ENCODE measurements at places on chromosomes 2 and 18. TPM values are rescaled to one million over a fixed set of nuclear protein-coding genes. Genes with fewer than 3 reads are reported as not detected.
A peak's percentile ranks its signal among the peaks of the same experiment; 100 is the strongest.

DNA sequence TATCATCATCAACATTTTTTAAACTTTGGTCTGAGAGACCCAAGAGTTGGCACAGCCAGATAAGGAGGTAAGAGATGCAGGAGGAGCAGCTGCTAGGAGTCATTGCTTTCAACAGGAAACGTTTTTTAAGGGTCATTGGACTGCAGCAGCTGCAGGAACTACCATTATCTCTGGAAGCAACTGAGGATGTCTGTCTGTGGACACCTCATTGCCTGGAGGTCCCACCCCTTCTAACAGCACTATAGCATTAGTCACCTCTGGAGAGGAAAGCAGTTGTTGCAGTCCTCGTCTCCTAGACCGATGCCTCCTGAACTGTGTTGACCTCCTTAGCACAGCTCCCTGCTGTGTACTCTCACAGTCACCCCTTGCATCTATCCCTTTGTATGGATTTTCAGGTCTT lies 21.5 kb upstream of the FSHR start:
- H3K27ac ChIP-seq: no peak overlapping the region
- no peaks in the 10 kb centered on the region for H3K36me3 ChIP-seq
- no peak overlapping the region for H3K4me3 ChIP-seq
- no peaks in the 10 kb centered on the region for H3K4me1 ChIP-seq
- H3K27me3 ChIP-seq: no peaks in the 10 kb centered on the region

DNA sequence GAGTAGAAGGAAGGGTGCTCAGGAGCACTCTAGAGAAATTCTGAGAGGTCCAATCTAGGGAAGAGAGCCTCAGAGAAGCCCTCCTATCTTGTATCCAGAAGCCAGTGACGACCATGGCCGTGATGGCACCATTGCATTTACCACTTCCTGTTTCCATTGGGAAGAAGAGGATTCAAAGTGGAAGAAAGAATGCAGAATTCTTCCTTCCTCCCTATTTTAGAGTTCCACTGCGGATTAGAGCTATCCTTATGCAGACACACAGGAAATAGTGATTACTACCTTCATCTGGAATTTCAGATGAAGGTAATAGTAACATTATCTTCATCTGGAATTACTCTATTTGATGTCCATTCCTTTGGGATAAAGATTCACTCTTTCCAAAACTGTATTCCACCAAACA lies 45.6 kb upstream of the PCBP1 start:
- H3K4me1 ChIP-seq: peaks cover 9% of the 10 kb centered on the region
- H3K27me3 ChIP-seq: no peaks in the 10 kb centered on the region
- no peak overlapping the region for H3K27ac ChIP-seq
- peaks cover 8% of the 10 kb centered on the region for H3K36me3 ChIP-seq
- no peak overlapping the region for H3K4me3 ChIP-seq

DNA sequence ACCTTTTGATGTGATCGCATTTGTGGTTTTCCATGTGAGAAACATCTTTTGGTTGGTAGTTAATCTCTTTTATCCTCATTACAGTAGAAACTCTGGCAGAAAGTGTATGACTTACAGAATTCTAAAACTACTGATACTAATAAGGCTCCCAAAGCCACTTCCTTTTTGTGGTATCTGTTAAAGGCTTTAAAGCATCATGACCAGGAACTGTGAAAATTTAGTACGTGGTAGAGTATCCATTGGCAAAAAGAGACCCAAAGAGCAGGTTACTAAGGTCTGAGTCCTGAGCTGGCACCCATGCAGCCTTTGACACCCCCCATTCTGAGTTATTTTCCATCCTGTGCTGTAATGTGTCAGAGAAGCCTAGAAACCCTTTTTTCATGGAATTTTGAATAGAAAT lies 94.5 kb downstream of the DPP4 start:
- H3K4me1 ChIP-seq: peaks cover 4% of the 10 kb centered on the region
- no peak overlapping the region for H3K27ac ChIP-seq
- H3K36me3 ChIP-seq: no peaks in the 10 kb centered on the region
- no peaks in the 10 kb centered on the region for H3K27me3 ChIP-seq
- DNase-seq: no peak

- H3K27me3 ChIP-seq: no peaks in the 10 kb centered on the region
- H3K27ac ChIP-seq: no peak overlapping the region
- H3K36me3 ChIP-seq: no peaks in the 10 kb centered on the region
- no peak for DNase-seq
- H3K4me3 ChIP-seq: no peak overlapping the region
- peaks cover 7% of the 10 kb centered on the region for H3K4me1 ChIP-seq
Observed at GRCh38 chr2:99088017-99088416, 53.5 kb upstream of the C2orf15 start.

- H3K27ac ChIP-seq: no peak within 1 kb of the TSS
- peaks cover 13% of the 10 kb centered on the region for H3K27me3 ChIP-seq
- peaks cover 11% of the 10 kb centered on the region for H3K4me1 ChIP-seq
- DNase-seq: no peak
Observed at GRCh38 chr2:10079870-10080535, at the start of gene CYS1. TSS of gene CYS1 (minus strand) at chr2:10080411. CDS start at chr2:10080223, 188 bp downstream.

GRCh38 chr2:45070113-45070652 lies 60.9 kb upstream of the SIX2 start:
- H3K27me3 ChIP-seq: no peaks in the 10 kb centered on the region
- no peaks in the 10 kb centered on the region for H3K4me1 ChIP-seq
- no peak for DNase-seq
- H3K4me3 ChIP-seq: no peak overlapping the region
- H3K36me3 ChIP-seq: no peaks in the 10 kb centered on the region
- no peak overlapping the region for H3K27ac ChIP-seq

GRCh38 chr18:45580127-45580526 lies 35.1 kb upstream of the SLC14A2 start:
- no peaks in the 10 kb centered on the region for H3K4me1 ChIP-seq
- no peaks in the 10 kb centered on the region for H3K36me3 ChIP-seq
- H3K4me3 ChIP-seq: no peak overlapping the region
- no peak for DNase-seq
- H3K27ac ChIP-seq: no peak overlapping the region

GRCh38 chr2:25050128-25050527 lies 8.3 kb downstream of the EFR3B start:
- H3K36me3 ChIP-seq: no peaks in the 10 kb centered on the region
- no peaks in the 10 kb centered on the region for H3K27me3 ChIP-seq
- H3K27ac ChIP-seq: no peak overlapping the region
- no peak for DNase-seq

- peak overlapping the region; percentile 62 for H3K27ac ChIP-seq
- peaks cover 5% of the 10 kb centered on the region for H3K36me3 ChIP-seq
- H3K4me1 ChIP-seq: peaks cover 12% of the 10 kb centered on the region
- H3K4me3 ChIP-seq: peak overlapping the region; percentile 53
Observed at GRCh38 chr2:38754506-38754905, 3.3 kb upstream of the SRSF7 start.

- H3K36me3 ChIP-seq: no peaks in the 10 kb centered on the region
- H3K27ac ChIP-seq: no peak overlapping the region
- DNase-seq: no peak
- no peaks in the 10 kb centered on the region for H3K4me1 ChIP-seq
Observed at GRCh38 chr2:113863144-113863543, 26.7 kb upstream of the ACTR3 start.

DNA sequence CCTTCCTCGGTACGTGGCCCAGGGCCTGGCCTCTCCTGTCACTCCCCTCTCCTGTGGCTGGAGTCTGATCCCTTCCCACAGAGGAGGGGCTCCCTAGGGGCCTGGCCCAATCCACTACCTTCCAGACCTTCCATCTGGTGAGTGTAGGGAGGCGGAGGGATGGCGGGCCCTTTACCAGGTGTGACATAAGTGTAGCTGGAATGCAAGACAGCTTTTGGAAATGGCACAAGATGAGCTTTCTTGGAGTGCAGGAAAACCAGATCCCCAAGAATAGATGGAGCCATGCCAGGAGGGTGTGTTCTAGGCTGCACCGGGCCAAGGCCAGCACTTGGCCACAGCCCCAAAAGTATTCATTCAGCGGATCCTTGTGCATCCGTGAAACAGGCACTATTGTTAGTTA lies 30.1 kb downstream of the IGFBP5 start:
- H3K27me3 ChIP-seq: no peaks in the 10 kb centered on the region
- H3K4me3 ChIP-seq: no peak overlapping the region
- DNase-seq: no peak
- H3K36me3 ChIP-seq: no peaks in the 10 kb centered on the region

DNA sequence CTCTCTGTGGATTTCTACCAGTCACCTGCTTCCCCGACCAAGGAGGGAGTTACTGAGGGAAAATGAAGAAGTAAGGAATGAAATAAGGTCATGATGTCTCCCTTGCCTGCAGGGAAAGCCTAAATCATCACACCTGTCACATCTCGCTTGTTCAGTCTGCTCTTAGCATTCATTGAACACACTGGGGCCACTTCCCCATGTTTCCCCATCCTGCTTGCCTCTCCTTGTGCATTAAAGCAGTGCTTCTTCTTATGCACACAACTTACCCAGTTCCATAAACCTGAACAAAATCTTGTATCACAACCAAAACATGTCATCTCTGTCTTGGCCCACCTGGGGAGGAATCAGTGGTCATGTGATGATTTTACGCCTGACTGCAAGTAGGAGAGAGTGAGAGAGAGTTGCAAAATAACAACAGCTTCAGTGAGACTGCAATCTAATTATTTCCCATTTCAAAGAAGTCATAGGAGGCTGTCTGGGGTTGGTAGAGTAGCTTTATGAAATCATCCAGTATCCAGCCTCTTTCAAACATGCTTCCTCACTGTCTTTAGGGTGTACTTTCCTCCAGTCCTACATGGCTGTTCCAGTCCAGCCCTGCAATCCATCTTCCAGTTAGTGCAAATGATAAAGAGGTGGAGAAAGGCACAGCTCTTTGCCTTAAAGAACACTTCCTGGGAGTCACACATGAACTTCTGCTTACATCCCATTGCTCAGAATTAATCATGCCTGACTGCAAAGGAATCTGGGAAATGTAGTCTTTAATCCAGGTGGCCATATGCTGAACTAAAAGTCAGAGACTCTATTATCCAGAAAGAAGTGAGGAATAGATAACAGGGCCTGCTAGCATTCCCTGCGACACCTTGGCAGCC lies 220.1 kb downstream of the HAUS1 start:
- DNase-seq: no peak
- no peaks in the 10 kb centered on the region for H3K36me3 ChIP-seq
- H3K27ac ChIP-seq: no peak overlapping the region
- no peak overlapping the region for H3K4me3 ChIP-seq

DNA sequence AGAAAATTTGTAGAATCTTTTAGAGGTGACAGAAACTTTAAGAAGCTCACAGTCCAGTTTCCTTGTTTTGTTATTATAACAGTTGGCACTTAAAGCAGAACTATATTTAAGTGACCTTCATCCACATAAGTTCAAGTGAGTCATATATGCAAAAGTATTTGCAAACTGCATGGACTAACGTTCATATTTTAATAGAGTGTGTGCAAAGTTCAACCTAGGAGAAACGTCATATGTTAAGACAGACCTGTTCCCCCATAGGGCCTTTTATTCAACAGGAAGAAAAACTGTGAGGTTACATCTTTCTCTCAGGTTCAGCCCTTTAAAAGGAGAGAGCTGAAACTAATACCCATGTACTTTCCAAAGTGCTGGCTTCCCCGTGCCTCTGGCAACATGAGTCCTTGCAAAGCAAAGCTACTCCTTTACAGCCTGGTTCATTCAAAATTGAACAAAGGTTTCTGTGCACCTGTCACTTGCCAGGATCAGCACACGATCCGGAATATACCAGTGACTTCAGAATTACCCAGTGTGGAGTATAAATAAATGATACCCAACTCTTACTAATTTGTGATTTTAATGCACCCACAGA lies 280.0 kb upstream of the RAB12 start:
- no peak overlapping the region for H3K27ac ChIP-seq
- DNase-seq: no peak
- no peaks in the 10 kb centered on the region for H3K27me3 ChIP-seq
- no peak overlapping the region for H3K4me3 ChIP-seq

DNA sequence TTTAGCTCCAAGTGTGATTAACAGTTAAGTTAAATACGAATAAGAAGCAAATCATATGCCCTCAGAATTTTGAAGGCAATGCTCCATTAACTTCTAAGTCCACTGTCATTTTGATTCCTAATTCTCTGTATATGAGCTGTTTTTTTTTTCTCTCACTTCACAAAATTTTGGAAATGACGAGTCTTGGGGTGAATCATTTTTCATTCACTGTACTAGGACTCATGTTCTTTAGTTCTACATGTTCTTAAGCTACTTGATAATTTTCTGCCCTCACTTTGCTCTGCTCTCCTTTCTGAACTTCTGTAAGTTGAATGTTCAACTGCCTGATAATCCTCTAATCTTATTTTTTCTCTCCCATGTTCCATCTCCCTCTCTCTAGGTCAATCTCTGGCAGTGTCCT lies 141.0 kb downstream of the THADA start:
- no peak for DNase-seq
- no peaks in the 10 kb centered on the region for H3K4me1 ChIP-seq
- no peak overlapping the region for H3K27ac ChIP-seq
- no peaks in the 10 kb centered on the region for H3K36me3 ChIP-seq
- no peak overlapping the region for H3K4me3 ChIP-seq

DNA sequence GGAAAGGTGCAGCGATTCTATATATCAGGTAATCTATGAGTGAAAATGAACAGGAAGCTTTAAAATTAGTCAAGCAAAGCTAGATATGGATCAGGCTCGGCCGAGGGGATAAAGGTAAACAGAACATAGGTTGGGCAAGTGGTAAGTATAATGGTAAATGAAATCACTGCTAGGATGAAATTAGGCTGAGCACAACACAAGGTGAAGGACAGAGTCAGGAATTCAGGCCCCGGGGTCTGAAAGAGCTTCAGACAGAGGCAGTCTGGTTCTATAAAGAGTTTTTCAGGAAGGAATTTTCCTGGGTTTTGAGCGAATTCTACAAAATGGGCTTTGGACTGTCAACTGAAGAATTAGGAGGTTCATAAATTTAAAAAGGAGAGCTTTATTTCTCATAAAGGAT lies 513.2 kb upstream of the CDH2 start:
- H3K27ac ChIP-seq: no peak overlapping the region
- H3K36me3 ChIP-seq: no peaks in the 10 kb centered on the region
- H3K4me1 ChIP-seq: no peaks in the 10 kb centered on the region
- no peaks in the 10 kb centered on the region for H3K27me3 ChIP-seq
- no peak overlapping the region for H3K4me3 ChIP-seq

CRYGD gene
- not detected for polyA plus RNA-seq

G6PC2 gene
- polyA plus RNA-seq: not detected

DNAH7 gene
- not detected for polyA plus RNA-seq

CYB5A gene
- 46.6 TPM for polyA plus RNA-seq

MAP3K20 gene
- 0.18 TPM for polyA plus RNA-seq

All from naive thymus-derived CD4-positive, alpha-beta T cell (primary cell).